ENCODE measurements at places on chromosomes 16 and 17.
A peak's percentile ranks its signal among the peaks of the same experiment; 100 is the strongest.

DNA sequence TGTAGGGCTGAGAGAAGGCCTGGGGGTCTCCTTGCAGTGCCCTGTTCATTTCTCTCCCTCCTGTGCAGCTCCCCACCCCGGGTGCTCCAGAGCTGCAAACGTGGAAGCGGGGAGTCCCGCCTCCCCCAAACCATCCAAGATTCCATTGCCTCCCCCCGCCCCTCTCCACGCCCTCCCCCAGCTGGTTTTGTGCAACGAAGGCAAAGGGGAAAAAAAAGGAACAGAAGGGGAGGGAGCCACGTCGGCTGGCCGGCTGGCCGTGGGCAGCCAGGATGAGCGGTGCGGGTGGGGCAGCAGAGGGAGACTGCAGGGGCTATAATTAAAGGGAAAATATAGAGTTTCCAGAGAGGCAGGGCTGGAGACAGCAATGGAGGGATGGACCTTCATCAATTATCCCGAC, 1.7 kb upstream of the COL1A1 start:
- no peak for DNase-seq

DNA sequence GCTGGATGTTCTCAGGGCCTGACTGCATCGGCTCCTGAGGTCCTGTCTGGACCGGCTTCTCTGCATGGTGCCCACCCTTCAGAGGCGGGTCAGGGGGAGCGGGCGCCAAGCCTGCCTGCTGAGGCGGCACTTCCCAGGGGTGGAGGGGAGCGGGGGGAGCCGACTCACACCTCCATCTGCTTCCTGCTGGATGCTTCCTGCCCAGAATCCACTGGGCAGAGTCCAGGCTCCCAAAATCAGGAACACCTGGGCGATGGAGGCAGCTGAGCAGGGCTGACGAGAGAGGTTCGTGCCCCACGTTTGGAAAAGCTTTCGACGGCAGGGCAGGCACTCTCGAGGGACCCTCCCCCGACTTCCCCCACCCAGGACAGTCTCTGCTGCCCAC, 42.2 kb downstream of the TIMM22 start:
- DNase-seq, result no peak

DNA sequence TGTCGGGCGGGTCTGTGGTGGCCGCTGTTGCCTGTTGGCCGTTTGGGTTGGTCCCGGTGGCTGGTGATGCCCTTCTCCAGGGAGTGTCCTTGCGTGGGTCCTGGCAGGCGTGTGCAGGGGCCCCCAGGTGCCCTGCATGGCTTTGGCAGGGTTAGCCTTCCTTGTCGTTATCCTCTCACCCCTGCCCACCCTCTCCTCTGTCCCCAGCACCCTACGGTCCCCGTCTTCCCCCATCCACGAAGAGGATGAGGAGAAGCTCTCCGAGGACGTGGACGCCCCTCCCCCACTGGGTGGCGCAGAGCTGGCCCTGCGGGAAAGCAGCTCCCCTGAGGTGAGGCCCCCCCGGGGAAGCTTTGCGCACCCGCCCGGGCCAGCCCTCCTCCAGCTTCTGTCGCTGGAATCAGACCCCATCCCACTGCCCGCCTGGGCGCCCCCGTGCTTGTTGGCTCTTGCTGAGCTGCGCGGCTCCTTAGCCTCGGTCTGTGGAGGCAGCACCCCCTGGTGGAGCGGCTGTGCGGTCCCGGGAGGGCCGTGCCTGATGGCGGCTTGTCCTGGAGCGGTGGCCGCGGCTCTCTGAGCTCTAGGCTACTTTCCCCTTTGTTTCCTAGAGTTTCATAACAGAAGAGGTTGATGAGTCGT, 10.6 kb upstream of the NUDT16L1 start:
- DNase-seq, result peak; percentile 42

GRCh38 chr17:81365148-81365600, 30.1 kb upstream of the BAHCC1 start:
- DNase-seq, result no peak

GRCh38 chr16:21265104-21265837, 12.8 kb downstream of the CRYM start:
- no peak for DNase-seq

DNA sequence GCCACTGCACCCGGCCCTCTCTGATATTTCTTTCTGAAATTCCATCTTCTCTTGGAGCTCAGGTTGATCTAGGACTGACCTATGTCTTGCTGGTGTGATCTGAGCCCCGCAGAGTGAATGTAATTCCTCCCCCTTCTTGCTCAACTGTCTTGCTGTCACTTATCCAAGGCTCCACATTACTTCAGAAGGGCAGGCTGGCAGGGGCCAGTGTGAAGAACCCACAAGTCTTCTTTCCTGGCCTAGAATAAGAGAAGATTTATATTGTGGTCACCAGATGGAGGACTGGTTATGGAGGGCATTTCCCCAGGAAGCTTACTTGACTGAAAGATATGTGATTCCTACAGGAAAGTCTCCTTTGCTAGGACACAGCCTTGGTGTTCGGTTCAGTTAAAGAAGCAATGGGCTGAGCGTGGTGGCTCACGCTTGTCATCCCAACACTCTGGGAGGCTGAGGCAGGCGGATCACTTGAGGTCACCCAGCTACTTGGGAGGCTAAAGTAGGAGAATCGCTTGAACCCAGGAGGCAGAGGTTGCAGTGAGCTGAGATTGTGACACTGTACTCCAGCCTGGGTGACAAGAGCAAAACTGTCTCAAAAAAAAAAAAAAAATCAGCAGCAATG, 13.4 kb downstream of the ITGAL start:
- no peak for DNase-seq

GRCh38 chr17:68359791-68360535, 68.7 kb downstream of the ARSG start:
- DNase-seq, result no peak

DNA sequence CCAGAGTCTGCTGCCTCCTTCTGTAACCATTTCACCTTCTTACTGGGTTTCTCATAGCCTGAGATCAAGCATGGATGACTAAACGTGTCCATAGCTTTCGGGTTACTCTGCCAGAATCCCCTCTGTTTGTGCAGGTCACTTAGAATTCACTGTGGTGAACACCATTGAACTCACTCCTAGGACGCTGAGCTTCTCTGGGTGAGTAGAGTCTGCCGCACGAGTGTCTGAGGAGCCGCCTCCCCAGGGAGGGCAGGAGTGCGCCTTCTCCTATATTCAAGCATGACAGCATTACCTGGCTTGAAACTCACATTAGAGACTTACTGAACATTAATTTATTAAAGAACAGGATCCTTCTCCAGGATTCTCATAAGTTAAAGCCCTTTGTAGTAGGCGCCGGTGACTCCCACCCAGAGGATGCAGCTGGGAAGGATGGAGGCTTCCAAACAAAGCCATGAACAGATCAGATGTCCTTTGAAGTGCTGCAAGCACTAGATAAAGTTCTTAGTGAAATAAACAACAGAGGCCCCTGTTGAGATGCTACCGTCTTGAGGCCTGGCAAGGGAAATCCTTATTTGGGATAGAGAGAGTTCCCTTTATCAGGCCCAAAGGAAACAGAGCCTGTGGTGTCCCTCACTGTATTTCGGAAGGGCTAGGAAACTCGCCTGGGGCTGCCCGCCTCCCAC, 144.6 kb upstream of the PLCG2 start:
- DNase-seq, result no peak

- DNase-seq, result no peak
Measured at GRCh38 chr16:31061126-31061812, 12.8 kb downstream of the ZNF668 start.

DNA sequence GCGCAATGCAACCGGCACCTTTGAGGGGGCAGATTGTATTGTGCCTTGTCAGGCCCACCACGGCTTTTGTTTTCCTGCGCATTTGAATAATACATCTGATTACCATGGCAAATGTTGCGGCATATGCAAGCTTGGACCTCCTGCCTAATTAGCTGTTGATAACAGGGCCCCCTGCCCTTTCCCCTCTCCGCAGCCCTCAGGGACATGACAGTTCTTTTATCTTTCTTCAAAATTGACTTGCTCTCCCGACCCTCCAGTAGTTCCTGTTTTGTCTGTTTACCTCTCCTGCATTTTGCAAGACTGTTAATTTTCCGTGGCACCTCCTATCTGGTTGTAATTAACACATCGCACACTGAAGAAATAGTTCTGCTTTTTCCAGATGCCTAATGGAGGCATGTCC, 86.8 kb downstream of the RBFOX1 start:
- no peak for DNase-seq

DNA sequence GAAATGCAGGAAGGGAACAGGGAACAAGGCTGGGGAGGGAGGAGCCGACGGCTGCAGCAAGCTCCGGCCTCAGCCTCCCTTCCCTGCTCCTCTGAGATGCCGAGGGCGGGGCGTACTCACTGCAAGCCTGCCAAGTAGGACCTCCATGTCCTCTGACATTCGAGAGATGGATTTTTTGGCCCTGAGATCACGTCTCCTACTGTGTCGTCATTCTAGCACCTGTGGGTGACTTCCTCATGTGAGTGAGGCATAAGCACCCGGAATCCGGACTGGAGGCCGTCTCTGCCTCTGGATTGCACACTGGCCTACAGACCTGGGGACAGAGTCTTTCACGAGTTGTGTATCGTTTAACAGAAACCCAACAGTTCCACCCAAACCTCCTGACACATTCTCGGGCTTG, 14.5 kb downstream of the MRM3 start:
- no peak for DNase-seq

- DNase-seq, result peak; percentile 79
Measured at GRCh38 chr17:38591759-38592241, 14.0 kb downstream of the SRCIN1 start.

DNA sequence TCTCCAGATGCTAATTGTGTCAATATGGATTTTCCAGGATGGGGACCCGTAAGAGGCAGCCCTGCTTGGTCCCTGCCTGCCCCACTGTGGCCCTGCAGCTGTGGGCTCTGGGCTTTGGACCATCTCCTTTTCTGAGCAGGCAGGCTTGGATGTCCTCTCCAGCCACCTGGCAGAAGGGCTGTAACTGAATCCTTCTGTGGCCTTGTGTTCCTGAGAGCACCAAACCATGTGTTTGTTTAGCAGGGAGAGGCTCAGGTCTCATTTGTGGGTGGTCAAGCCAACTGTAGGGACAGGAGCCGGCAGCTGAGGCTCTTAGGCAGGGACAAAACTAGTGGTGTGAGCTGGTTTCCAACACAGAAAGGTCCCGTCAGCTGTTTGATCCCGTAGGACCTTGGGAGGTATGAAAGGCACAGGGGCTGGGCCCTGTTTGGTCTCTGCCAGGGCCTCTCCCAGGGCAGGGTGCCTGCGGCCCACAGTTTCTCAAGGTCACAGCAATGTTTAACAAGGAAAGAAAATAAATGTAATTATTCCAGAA, 18.5 kb downstream of the SEC14L5 start:
- DNase-seq, result no peak
